ENCODE measurements at places on chromosomes 6 and 20.

DNA sequence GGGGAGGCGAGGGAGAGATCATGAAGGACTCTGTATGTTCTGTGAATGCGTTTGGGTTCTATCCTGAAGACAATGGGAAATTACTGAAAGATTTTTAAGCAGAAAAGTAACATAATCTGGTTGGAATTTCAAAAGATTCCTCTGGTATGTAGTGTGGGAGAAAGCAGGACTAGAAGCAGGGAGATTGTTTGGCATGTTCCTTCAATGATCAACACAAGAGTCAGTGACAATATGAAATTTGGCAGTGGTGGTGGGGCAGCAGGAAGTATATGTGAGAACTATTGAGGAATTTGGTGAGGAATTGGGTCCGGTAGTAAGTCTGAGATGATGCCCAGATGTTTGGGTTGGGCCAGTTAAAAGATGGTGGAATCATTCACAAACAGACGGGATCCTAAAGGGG is 348.7 kb downstream of the CD83 start:
- DNase-seq, result no peak

DNA sequence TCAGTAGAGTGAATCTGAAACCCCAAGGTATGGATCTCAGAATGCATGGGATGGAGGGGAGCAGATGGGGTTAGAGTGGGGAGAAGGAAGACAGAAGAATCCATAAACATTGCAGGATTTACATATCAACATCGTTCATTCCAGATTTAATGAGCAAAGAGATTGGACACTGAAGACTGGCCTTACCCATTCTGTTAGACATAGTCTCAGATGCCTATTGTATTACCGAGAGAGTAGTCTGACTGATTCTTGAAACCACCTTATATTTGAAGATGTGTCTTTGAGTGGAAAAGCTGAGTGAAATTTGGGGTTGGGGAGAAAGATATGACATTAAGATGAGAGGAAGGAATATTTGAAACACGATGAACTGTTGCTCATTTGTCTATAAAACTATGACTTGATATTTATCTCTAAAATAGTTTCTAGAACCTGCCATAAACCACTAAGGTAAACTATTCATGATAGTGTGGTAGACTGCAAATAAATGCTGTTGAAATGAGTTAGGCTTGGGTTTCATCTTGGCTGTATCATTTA is 5.7 kb downstream of the HLA-DRA start:
- DNase-seq, result no peak

DNA sequence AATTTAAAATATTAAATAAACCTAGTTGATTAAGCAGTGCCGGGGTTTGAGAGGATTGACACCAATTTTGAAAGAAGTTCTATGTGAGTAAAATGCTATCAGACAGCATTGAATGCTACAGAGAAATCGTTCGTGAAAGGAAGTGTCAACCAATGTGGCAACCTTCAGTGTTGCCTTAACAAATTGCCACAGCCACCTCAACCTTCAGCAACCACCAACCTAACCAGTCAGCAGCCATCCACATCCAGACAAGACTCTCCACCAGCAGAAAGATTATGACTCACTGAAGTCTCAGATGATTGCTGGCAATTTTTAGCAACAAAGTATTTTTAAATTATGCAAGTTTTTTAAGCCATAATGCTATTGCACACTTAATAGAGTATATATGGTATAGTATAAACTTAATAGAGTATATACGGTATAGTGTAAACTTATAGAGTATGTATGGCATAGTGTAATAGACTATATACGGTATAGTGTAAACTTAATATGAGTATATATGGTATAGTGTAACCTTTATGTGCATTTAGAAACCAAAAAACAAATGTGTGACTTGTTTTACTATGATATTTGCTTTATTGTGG is 65.3 kb upstream of the ID4 start:
- no peak for DNase-seq

DNA sequence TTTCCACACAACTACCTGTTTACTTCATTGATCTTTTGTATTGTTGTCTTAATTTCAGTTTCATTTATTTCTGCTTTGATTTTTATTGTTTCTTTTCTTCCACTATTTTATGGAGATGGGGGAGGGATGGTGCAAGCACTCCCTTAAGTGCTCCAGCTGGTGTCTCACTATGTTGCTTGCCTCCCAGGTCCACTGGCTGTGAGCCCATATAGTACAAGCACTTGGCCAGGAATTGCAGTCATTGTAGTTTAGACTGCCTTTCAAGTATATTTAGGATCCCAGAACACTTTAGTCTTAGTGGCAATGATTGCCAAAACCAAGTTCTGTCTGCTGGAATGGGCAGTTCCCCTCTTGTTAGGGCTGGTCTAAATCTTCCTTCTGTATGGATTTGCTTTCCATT is 34.9 kb upstream of the MAN1A1 start:
- no peak for DNase-seq

DNA sequence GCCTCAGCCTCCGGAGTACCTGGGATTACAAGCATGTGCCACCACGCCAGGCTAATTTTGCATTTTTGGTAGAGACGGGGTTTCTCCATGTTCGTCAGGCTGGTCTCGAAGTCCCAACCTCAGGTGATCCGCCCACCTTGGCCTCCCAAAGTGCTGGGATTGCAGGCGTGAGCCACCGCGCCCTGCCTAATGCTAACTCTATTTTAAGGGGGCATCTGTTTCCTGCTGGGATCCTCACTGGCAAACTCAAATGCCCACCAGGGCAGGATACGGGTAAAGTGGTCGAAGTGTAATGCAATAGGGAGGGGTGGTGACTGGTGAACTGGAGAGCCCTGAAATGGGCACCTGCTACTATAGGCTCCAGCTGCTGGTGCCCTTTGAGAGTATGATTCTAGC is 131.9 kb upstream of the ZNF217 start:
- no peak for DNase-seq

DNA sequence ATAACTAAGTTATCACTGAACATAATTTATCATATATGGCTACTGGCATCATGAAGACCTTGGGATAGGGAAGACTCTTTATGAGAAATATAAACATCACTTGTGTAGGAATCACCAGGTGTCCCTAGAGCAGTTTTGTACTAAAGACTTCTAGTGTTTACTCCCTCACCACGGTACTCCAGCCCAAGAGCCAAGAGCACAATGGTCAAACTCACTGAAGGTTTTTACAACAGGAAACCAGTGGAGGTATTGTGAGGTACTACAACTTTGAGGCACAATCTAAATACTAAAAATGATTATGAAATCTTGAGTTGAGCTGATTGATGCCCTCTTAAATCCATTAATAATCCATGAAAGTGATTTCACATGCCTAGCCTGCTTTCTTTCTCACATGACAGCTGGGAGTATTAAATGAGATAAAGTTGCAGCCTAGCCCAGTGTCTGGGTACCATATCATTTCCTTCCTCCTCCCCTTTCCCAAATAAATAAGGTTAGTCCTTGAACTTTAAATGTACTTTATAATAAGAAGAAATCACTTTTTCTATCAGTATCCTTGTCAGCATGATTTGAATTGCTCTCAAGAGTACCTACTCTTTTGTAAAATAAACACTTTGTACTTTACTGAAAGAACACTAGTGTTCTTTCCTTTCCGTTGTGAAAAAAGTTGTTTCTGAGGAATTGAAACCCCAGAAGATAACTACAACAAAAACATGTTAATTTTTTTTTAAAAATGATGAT is 26.5 kb downstream of the GLO1 start:
- no peak for DNase-seq

DNA sequence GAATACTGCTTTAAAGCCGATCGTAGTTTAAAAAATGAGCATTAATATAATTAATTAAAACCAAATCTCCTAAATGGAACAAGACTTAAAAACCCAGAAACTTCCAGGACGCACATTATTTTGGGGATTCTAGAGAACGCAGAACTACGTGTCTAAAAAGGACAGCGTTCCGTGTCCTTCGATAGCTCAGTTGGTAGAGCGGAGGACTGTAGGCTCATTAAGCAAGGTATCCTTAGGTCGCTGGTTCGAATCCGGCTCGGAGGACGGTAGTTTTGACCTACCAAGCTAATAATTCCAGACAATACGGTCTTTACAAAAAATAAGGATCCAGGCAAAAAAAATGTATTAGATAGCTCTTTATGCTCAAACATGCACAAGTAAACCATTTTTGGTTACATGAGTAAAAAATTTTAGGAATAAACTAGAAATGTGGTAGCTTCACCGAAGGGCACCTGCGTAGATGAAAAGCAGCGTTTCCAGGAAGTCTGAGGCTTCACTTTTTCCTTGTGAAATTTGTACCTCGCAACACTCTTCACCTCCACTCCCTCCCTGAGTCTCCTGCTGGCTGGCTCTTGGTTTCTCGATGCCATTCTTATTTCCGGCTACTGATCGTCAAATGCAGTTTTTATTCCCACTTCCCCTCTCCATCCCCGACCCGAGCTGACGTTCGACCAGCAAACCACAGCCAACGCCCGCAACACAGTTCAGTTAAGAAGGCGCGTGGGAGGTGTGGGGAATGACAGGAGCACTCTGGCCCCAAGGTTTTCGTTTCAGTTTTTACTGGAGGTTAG is 19.6 kb upstream of the ABT1 start:
- DNase-seq, result no peak

- no peak for DNase-seq
Observed at GRCh38 chr6:36523936-36524499, 23.3 kb downstream of the STK38 start.

DNA sequence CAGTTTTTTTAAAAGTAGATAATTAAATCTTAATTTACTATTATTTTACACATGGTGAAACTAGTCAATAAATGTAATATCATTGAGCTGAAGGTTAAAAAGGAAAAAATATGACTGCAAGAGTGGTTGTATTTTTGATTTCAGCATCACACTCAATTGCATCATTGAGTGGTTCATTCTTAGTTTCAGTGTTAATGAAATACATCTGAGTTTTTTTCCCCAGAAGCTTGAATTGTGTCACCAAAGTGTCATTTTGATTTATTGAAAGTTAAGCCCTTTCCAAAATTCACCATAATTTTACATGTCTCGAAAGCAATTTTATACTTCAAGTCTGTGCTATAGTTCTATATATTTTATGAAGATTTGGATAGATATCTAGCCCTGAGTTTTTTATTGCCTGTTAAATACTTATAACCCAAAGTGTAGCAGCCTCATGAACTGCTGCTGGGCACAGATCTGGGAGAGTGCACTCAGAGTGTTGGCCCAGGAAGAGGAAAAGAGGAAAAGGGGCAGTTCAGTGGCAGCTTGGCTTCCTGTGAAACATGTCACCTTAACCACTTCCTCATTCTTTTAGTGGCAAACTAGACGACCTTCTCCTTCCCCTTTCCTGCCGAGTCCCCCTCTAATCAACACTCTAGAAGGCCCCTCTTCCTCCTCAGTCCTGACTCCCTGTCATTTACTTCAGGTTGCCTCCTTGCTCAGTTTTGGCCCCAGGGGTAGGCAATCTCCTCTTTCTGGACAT is 140.7 kb downstream of the ESR1 start:
- no peak for DNase-seq

DNA sequence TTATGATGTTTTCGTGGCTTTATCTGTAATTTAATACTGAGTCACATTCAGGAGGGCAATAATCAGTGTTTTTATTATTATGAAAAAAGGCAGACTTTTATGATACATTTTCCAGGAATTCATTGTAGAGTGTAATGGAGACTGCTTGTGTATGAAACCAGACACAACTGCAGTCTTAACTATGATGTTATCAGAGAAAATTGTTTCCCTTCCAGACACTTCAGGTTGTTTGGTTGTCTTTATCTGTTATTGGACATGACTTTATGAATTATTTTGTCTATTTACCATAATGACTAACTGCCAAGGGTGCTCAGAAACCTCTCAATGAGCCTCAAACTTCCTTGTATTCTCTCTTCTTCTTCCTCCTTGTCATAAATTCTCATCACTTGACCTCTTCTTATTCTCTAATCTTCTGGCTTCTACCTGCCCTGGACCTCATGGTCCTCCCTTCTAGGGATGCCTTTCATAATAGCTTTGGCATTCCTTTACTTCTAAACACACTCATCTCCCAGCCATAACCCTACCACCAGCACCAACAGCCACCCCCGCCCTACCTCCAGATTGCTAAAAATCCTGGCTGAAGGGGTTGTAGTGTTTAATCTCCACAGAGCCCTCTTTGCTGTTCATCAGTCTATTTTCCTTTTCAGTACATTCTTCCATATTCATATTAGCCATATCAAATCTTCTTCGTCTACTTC is 492.5 kb downstream of the CDKAL1 start:
- no peak for DNase-seq

- DNase-seq, result peak; percentile 15
Observed at GRCh38 chr6:142155895-142156757, 9.1 kb downstream of the VTA1 start.

GRCh38 chr6:157907651-157908050 is 74.0 kb upstream of the SYNJ2 start:
- DNase-seq, result no peak

- no peak for DNase-seq
Observed at GRCh38 chr6:8674126-8674525, 238.8 kb upstream of the SLC35B3 start.

DNA sequence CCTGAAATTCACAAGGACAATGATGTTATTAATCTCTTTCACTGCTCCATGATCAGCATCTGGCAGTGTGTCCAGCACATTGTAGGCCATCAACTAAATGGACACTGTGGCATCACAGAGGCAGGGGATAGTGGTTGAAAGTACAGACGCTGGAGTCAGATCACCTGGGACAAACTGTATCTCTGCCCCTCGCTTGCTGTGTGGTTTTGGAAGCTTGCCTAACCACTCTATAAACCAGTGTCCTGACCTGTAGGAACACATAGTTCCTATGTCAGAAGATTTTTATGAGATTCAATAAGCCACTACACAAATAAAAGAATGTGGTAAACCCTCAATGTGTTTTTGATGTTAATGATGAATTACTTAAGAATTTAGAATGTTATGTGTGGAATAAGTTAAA is 219.3 kb upstream of the RNF217 start:
- no peak for DNase-seq

- no peak for DNase-seq
Observed at GRCh38 chr6:72151742-72152141, 265.4 kb downstream of the RIMS1 start.

GRCh38 chr6:119331663-119332286 is 17.8 kb downstream of the MAN1A1 start:
- no peak for DNase-seq

- DNase-seq, result no peak
Observed at GRCh38 chr20:1879369-1879768, 15.8 kb upstream of the SIRPA start.

DNA sequence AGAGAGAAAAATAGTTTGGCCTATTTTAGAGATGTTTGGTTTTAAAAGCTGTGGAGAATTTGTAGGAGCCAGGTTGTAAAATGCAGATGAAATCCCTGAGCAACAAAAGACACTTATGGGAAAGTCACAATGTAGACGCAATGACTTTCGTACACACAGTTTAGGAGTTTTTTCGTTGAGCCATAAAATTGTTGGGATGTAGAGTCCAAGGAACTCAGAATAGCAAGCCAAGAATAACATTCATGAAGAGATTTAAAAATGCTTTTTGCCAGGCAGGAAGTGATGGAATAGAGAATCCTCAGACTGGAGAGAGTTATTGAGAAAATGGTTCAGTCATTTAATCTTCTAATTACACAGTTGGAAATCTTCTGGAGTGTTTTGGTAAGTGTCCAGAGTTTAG is 11.5 kb upstream of the PROKR2 start:
- DNase-seq, result no peak

Measured in Jurkat, Clone E6-1 (cell line).